Fibroblast of skin of abdomen (primary cell): ENCODE measurements at places on chromosomes 4 and X.

- no peak for DNase-seq
Observed at GRCh38 chrX:153669174-153669890, 4.3 kb downstream of the PNCK start.

GRCh38 chr4:166153548-166153947, 280.5 kb downstream of the TLL1 start:
- no peak for DNase-seq

DNA sequence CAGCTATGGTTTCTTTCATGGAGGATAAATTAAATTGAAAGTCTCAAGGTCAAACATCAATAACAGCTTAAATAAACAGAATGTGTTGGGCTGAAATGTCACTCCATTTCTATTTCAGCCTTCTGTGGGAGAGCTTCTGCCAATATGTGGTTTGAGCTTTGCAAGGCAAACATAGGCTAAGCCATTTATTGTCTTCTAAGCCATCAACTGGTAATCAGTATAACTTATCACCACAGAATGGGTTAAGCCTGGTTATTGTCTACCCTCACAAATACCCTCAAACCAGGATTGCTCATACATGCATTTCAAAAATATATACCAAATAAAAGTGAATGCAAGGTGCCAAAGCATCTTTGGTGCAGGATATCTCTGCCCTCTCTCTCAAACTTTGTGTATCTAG, 52.7 kb downstream of the GABRB1 start:
- DNase-seq = no peak

- no peak for DNase-seq
Observed at GRCh38 chrX:131187206-131187605, 101.9 kb downstream of the IGSF1 start.

DNA sequence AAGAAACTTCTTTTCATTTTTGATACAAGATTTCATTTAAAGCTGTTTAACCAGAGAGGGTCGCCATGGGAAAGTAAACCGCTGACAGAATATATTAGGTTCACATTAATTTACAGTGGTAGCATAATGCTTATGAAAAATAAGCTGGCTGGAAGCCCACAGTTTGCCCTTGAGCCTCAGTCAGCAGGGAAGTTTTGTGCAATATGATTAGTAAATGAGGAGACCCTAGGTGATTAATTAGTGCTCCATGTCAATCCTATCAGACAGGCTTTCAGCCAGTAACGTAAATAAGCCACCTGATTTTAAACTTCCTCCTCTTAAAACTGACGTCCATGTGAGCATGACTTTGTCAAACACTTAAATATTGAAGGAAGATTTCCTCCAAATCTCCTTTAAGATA, 134.2 kb downstream of the TSPAN5 start:
- no peak for DNase-seq

GRCh38 chr4:15833801-15834200, 55.7 kb downstream of the CD38 start:
- DNase-seq = no peak

- DNase-seq = peak; percentile 57
Observed at GRCh38 chr4:123770884-123771283, 374.3 kb downstream of the SPRY1 start.

DNA sequence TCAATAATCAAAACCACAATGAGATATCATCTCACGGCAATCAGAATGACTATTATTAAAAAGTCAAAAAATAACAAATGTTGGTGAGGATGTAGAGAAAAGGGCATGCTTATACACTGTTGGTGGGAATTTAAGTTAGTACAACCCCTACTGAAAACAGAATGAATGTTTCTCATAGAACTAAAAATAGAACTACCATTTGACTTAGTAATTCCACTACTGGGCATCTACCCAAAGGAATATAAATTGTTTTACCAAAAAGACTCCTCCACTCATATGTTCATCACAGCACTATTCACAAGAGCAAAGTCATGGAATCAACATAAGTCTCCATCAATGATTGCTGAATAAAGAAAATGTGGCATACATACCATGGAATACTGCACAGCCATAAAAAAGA, 278.1 kb upstream of the ARSJ start:
- DNase-seq = no peak

- DNase-seq = no peak
Observed at GRCh38 chr4:22780797-22781196, 88.1 kb downstream of the GBA3 start.

- DNase-seq = peak; percentile 33
Observed at GRCh38 chr4:155559915-155560314, 106.7 kb upstream of the GUCY1A1 start.

- peak; percentile 5 for DNase-seq
Observed at GRCh38 chrX:26262121-26262523, 46.2 kb downstream of the MAGEB5 start.

GRCh38 chrX:53682885-53683555, 3.5 kb downstream of the HUWE1 start:
- DNase-seq = peak; percentile 58

GRCh38 chr4:105631818-105632400, 76.6 kb downstream of the INTS12 start:
- no peak for DNase-seq

DNA sequence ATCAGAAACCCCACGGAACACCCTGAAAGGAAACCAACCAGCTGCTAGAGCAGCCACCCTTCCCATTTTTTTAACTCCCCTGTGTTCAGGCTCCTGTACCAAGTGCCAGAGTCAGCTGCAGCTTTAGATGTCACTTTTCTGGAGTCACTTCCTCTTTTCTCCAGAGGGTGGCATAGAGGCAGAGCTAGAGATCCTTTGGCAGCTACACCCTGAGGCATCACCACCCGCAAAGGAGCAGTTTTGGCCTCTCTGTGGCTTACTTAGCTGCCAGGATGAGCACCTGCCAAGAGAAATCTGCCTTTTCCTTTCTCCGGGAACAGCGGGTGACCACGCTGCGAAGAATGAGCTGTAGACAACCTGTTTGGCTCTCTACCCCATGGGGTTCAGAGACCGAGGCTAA, 58.0 kb upstream of the CHRDL1 start:
- peak; percentile 0 for DNase-seq

DNA sequence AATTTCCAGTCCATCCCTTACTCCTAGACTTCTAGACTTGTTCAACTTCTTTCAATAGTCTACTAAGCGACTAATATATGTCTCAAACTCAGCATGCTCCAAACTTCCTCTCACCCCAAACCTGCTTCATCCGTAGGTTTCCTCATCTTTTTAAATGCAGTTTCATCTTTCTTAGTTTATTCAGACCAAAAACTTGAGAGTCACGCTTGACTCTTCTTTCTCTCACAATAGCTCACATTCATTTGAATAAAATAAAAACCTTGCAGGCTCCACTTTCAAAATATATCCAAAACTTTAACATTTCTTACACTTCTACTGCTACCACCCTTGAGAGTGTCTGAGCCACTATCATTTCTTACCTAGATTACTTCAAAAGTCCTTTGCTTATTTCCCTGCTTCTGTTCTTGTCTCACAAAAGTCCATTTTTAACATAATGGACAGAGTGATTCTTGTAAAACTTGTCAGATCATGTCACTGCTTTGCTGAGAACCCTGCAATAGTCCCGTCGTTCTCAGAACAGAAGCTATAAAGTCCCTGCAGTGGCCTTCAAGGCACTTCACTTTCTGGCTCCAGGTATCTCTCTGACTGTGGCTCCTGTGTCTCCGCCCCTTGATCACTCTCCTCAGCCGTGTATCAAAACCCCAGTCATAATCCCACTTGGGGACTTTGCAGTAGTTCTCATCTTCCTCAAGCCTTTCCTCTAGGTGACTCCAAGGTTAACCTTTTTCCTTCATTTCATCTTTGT, 167.6 kb downstream of the ARHGAP24 start:
- no peak for DNase-seq

DNA sequence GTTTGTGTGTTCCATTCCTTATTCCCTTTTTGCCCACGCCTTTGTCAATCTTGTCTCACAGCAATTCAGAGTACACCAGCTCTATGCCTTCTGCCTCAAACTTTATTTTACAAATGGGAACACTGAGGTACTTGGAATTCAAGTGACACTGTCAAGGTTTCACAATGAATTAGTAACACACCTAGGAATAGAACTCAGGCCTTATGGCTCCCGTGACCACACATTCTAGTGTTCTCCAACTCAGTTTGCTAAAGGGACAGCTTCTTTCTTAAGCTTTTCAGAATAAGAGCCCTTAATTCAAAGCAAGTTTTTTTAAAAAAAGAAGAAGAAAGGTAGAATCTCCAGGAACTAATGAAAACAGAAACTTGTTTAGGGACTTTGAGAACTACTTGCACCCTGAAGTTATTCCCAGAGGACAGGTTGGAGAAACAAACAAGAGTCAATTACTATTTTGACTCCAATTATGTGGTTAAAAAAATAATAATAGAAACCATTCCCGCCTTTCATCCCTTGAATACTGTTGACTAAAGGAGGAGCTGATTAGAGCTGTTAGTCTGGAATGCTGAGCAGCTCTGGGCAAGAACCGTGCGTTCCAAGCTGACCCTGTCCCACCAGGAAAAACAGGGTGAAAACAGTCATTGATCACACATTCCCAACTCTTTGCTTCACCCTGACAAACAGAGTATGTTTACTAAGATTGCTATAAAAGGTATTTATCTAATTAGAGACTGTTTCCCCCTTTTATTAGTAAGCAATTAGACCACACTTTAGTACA, 408.8 kb upstream of the CNKSR2 start:
- no peak for DNase-seq

GRCh38 chrX:67100031-67100884, 443.6 kb upstream of the AR start:
- no peak for DNase-seq

DNA sequence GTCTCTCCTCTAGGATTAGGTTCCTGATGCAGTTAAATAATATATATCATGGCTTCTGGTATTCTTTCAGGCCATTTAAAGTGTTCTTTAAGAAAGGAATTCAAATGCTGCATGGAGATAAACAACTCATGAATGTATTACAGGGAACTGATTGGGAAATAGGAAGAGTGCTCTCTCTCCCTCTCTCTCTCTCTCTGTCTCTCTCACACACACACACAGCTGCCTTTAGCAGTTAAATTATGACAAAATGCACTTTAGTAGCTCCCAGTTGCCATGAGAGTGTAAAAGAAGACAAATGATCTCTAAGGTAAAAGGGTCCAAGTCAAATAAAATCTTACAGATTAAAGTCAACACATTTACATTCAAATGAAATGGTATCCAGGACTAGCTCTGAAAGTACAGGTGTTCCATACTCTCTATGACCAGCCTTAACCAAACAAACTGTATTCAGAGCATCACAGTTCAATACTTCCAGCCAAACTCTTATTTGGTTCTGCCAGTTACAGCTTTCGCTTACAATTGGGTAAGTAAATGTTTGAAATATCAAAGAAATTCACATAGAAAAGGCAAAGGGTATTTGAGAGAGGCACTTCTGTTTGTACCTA, 94.7 kb upstream of the CXXC4 start:
- DNase-seq = no peak

GRCh38 chr4:111360906-111361305, 738.0 kb upstream of the PITX2 start:
- no peak for DNase-seq

- no peak for DNase-seq
Observed at GRCh38 chr4:73429118-73429517, 6.9 kb upstream of the AFP start.

GRCh38 chr4:13032936-13033335, 451.2 kb downstream of the RAB28 start:
- no peak for DNase-seq
